Activated CD8-positive, alpha-beta memory T cell treated with anti-CD3 and anti-CD28 coated beads for 48 hours (primary cell): ENCODE measurements at places on chromosomes 12 and 14.

DNA sequence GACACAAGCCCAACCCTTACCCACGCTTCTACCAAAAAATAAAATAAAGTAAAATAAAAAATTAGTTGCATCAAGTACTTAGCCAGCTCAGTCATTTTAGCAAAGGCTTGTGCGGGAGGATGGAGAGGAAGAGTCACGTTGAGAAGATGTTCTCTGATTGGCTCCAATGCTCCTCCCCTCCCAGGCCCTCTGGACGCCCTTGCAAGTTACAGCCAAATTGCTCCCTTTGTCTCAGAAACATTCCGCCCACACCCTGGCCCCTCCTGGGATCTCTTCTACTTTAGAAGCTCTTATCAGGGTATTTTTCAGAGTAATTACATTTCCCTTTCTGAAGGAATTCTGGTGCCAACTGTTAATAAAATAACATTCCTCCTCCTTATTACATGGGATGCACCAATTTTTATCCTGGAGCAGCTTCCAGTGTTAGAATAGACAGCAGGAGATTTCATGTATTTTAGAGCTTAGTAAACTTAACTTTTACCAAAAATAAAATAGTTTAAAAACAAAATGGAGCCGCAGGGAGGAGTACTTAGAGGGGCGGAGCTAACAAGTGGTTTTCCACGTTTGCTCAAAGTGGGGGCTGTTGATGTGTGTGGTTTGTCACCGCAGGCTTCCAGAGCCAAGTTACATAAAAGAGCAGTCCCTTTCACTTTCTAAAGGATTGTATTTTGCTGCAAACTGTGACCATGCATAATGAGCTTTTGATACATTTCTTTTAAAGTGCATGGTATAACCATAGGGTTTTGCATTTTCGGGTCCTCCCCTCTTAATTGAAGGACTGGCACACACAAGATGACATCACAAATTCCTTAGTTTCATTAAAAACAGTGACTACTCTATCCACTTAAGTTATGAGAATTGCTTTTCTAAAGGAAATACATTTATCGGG is 71.7 kb upstream of the RAP1B start:
- no peak for DNase-seq

DNA sequence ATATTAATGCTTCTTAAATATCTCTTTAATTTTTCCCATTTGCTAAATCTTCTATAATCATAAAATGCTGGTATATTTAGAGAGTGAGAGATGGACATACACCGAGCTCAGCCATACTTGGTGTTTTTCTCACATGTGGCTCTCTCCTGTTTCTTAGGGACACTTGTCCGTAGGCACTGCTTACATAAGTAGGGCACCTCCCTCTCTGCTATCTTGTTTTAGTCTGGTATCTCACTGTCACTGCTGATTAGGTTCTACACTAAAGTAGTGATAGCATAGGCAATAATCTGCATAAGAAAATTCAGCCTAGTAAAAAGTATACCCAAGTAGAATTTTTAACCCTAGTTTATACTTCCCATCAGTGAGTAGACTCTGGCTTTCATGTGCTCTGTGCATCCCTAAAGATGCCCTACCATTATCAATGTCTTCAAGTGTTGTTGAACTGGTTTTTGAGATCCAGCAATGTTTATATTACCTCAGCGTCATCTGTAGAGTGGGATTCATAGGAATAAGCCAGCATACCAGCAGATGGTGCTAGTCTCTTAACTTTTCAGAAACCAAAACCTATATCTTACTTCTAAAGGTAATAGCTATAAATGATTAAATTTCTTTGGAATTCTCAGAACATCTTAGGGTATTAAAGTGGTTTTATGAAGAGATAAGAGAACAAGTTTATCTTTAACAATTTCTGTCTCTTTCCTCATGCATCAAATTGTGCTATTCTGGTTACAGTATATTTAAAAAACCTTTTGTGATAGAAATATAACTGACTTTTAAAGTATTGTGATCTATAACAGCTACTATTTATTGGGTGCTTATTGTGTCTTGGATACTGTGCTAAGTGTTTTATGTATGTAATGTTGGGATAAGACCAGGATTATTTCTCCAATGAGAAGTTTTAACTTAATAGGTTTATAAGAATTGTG is 32.9 kb downstream of the ARID2 start:
- no peak for DNase-seq

DNA sequence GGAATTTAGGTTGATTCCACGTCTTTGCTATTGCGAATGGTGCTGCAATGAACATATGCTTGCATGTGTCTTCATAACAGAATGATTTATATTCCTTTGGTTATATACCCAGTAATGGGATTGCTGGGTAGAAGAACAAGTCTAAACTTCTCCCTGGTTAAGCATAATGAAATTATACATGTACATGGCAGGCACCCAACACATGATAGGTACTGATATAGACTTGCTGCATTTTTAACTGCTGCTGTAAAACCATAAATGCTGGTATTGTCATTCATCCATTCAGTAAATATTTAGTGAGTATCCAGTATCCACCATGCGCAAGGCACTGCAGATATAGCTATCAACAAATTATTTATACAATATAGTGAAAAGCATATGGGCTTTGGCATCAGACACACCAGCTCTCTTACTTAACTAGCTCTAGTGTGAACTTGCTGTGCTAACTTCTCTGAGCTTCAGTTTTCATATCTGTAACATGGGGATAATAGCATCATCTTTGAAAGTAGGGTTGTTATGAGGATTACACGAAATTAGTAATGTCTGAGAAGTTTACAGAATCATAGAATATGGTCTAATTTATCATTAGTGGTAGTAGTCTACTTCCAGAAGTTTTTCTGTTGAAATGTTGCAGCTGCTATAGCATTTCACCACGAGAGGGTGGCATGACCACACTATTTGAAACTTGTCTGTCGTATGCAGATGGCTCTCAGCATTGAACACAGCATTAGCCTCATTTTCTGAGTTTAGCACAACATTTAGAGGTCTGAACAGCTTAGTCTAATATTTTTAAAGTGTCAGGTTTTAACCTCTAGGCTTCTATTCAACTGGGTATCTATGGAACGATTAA is 32.0 kb upstream of the SEL1L start:
- no peak for DNase-seq

- DNase-seq = no peak
Measured at GRCh38 chr14:66444271-66444927, 41.8 kb upstream of the CCDC196 start.

DNA sequence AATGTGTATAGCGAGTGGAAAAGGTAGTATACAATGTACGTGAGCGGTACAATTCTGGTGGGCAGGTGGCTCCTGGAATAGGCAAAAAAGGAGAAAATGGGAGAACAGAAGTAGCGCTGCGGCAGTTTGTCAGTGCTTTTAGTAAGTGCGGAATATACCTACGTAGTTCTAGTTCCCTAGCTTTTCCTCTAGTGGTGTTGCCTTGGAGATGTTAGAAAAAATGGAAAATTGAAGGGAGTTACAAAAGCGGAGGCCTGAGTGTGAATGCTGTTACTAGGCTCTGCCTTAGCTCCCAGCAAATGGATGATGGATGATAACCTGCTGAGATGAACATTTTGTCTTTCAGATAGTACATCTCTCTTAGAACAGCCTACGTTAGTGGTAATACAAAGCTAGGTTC is 1.1 kb downstream of the TTC8 start:
- DNase-seq = no peak

DNA sequence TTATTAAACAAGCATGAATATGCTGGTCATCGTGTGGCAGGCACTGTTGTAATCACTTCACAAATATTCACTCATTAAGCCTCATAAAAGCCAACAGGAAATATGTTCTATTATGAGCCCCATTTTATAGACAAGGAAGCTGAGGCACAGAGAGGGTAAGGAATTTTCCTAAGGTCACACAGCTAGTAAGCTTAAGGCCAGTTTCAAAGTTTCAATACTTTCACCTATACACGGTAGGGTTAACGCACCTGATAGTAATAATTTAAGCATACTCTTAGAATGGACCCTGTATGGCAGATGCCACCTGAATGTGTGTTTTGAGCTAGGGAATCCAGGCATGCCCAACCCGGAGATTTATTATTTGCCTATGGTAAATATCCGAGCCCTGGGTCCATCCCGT is 39.8 kb downstream of the EGLN3 start:
- DNase-seq = no peak
